NCI-H510A (cell line): ENCODE measurements at places on chromosomes 6 and 20.

DNA sequence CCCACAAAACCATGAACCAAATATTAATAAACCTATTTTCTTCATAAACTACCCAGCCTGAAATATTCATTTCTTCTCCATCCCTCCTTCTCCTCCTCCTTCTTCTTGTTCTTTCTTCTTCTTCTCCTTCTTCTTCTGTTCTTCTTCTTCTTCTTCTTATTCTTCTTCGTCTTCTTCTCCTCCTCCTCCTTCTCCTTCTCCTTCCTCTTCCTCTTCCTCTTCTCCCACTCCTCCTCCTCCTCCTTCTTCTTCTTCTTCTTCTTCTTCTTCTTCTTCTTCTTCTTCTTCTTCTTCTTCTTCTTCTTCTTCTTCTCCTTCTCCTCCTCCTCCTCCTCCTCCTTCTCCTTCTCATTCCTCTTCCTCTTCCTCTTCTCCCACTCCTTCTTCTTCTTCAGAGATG is 5.0 kb upstream of the TMEM74B start:
- no peak for DNase-seq

DNA sequence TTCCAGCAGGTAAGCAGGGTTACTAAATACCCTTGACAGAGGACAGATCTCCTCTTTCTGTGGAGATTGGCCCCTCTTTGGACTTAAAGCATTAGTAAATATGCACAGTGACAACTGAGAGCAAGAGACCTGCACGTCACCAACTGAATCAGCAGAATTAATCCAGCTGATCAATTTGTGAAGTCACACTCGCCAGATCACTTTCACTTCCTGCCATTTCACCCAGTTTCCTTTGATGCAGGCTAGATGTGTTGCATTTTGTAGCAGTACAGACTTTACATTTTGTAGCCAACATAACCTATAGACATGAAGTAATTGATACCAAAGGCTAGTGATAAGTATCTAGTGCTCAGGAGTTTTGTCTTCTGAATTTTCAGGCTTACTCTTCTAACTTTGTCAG is 11.9 kb downstream of the SYNE1 start:
- DNase-seq = no peak

DNA sequence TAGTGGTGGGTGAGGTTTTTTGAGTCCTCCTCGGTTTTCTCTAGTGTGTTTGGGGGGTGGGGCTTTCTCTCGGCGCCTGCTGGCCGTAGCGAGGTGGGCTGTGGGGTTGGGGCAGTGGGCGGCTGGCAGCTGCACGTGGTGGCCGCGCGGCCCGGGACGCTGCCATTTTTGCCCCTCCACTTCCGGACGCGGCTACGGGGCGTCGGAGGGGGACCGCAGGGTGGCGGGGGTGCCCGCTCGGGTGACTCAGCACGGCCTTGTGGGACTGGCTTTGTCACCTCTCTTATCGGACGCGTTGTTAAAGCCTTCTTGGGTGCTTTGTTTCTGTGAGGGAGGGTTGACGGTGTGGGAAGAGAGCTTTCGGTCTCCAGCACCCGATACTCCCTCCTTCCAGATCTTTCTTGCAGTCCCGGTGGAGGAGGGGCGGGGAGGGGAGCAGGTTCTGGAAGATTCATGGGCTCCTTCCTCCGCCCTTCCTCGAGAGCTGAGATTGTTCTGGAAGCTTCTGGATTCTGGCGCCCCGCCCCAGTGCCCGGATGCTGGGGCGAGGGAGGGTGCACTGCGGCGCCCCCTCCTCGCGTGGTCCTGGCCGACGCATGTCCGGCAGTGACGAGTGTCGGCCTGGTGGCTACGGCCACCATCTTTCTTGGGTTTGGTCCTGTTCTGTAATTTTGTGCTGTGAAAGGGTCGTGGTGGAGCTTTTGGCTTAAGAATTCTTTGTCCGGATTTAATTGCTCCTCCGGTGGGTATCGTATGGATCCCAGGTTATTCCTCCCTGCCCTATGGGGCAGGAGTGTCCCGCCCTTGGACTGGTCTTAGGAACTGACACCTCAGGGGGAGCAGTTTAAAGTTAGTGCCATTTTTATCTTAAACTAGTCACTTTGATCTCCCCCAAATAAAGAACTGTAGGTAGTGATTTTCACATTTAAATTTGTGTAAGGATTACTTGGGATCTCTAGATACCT is 719 bp downstream of the HSP90AB1 start:
- no peak for DNase-seq

DNA sequence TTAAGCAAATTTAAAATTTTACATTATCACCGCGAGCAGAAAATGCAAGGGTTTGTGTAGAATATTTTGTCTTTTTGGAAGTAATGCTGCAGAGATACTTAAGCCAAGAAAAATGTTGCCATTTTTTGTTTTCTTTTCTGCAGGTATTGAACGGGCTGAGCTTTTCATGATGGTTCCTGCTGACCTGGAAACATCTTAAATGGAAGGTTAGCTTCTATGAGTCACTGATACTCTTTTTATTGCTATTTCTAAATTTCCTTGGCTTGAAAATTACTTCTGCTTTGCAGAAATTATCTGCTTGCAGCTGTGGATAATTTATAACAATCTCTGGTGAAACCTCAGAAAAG is 12.7 kb downstream of the SYTL3 start:
- no peak for DNase-seq

DNA sequence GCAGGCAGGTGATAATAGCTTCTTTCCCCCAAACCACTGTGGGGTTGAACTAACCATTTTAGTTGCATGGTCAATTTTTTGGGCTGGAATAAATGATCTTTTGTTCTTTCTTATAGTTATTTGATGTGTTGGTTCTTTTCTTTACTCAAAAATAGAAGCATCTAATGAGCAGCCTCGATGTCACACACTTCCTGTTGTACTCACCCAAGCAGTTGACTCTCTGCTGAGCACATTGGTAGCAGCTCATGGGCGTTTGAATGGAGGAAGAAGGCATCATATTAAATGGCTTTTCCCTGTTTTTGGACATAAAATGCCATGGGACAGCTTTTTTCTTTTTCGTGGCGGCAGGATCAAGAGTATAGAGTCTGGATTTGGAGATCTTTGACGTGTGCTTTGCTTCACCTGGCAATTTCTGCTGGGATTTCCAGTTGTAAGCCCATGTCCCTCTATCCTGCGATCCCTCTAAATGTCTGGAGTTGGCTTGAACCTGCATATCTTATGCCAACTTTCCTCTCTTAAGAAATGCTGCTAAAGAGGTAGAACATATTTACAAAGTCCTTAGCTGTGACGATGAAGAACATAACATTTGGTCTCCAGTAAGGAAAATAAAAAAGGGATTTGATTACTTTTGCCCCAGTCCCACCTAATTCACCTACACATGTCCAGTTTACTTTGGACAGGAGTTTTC is 268.3 kb downstream of the PRL start:
- no peak for DNase-seq

GRCh38 chr20:49377326-49377725 is 99.5 kb upstream of the ZNFX1 start:
- no peak for DNase-seq

DNA sequence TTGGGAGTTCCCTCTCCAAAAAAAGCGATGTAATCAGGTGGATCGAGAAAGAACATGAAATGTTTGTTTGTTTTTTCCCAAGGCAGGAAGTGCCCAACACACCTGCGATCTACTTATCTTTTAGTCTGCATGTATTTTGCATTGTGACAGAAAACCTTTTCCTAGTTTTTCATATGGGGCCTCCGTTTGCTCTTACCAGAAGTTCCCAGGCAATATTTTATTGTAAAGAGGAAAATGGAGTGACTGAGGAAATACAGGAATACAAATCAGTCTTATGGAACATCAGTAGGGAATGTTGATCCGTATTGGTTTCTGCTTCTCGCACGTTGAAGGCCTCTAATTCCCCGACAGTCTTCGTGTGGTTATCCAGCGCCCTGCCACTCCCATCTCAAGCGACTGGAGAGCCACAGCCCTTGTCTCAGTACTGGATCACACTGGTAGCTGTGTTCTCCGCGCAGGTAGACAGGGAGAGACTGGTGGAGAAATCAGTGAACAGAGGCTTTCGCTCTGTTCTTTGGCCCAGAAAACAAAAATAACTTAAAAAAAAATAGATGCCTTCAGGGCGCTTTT is 107.4 kb downstream of the TRIM27 start:
- DNase-seq = no peak

DNA sequence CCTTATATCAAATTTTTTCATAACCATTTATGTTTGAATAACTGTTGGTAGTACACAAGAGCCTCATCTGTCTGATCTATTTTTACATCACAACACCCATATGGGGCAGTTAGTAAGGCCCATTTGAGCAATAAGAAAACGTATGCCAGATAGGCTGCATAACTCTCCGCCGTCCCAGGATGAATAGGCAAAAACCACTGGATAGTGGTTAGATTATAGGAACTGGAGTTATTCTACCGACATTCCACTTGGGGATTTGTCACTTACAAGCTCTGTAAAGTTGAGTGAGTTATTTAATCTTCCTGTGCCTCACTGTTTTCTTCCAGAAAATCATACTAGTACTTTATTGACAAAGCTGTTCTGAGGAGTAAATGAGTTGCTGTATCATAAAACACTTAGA is 881.9 kb downstream of the QKI start:
- no peak for DNase-seq

GRCh38 chr20:36305602-36306551 is at the start of gene DLGAP4:
Gene DLGAP4 (plus strand): TSS chr20:36306339. CDS start chr20:36431718, 125,379 bp downstream.
- no peak for DNase-seq

DNA sequence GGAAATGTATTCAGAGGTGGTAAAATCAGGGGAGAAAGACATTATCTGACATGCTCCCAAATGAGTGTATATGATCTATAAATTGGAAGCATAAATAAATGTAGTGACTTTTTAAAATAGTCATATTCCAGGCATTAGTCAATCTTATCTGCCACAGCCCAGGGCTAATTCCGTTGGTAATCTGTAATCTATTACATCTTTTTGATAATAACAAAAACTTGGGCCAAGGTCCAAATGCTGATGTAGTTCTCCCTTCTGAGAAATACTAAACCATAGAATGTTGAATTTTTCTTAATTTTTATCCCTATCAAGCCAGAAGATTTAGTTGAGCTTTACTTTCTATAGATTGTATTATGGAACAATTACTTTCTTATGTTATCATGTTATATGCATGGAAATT is 1279.8 kb downstream of the EPHA7 start:
- no peak for DNase-seq

DNA sequence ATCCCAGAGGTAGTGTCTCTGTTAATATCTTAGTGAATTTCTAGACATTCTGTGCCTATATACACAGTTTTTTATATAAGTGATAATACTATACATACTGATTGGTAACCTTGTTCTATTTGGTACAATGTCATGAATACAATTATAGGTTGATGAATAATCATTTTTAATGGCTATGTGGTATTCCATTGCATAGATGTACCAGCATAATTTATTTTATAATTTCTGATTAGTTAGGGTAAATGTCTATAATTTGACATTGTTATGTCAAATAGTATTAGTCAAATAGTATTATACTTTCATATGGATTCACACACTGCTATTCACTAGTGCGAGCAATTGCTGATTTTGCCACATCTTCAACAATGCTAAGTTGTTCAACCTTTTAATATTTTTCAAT is 110.8 kb upstream of the SCGN start:
- no peak for DNase-seq

DNA sequence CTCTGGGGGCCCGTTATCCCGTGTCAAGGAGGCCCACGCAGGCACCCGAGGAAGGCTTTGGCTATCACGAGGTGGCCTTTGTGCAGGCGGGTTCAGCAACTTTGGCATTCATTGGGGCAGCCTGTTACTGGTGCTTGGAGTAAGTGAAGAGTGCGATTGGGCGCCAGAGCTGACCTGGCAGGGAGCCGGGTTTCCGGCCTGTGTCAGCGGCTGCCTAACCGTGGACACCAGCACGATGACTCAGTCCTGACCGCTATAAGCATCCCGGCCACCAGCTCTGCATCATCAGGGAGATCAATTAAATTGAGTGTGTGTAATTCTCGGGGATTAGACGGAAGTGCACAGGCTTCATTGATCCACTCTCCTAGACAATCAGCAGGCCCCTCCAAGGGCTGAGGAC is 45.9 kb downstream of the CDH4 start:
- DNase-seq = no peak

GRCh38 chr6:136464874-136465273 is 85.3 kb downstream of the MAP7 start:
- no peak for DNase-seq

DNA sequence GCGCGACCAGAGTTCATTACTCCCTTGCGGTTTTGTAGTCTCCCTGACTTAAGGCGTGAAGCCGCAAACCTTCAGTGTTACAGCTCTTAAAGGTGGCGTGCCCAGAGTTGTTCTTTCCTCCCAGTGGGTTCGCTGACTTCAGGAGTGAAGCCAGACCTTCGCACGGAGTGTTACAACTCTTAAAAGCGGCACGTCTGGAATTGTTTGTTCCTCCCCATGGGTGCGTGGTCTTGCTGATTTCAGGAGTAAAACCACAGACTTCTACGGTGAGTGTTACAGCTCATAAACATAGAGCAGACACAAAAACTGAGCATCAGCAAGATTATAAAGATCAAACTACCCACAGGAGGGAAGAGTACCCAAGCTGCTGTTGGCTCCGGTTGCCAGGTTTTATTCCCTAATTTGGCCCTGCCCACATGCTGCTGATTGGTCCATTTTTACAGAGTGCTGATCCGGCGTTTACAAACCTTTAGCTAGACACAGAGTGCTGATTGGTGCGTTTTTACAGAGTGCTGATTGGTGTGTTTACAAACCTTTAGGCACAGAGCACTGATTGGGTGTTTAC is 10.4 kb downstream of the TMEM14C start:
- DNase-seq = no peak

DNA sequence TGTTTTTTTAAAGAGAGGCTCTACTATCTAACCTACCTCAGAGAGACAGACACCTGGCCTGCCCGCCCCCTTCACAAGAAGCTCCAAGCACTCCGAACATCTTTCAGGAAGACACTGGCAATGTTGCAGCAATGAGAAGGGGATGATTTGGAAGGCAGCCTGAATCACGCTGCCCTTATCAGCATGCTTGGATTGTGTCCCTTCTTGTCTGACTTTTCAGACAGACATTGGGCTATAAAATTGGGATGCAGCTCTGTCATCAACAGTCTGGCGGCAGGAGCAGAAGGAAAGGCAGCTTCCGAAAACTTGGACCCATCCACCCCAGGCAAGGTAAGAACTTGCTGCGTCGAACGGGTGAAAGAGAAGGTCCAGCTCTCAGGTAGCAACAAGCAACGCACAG is 56.0 kb downstream of the CDK5RAP1 start:
- DNase-seq = no peak

- no peak for DNase-seq
These were observed 312.2 kb downstream of the ADGRG6 start for GRCh38 chr6:142613981-142614380.

GRCh38 chr20:3092611-3093379 is 8.3 kb upstream of the AVP start:
- no peak for DNase-seq
